Mesothelial cell of epicardium (in vitro differentiated cells): ENCODE measurements at places on chromosomes 16 and 17. TPM values are rescaled to one million over a fixed set of nuclear protein-coding genes. Genes with fewer than 3 reads are reported as not detected.

TBC1D3 gene
- not detected in 3 replicates for total RNA-seq

DNA sequence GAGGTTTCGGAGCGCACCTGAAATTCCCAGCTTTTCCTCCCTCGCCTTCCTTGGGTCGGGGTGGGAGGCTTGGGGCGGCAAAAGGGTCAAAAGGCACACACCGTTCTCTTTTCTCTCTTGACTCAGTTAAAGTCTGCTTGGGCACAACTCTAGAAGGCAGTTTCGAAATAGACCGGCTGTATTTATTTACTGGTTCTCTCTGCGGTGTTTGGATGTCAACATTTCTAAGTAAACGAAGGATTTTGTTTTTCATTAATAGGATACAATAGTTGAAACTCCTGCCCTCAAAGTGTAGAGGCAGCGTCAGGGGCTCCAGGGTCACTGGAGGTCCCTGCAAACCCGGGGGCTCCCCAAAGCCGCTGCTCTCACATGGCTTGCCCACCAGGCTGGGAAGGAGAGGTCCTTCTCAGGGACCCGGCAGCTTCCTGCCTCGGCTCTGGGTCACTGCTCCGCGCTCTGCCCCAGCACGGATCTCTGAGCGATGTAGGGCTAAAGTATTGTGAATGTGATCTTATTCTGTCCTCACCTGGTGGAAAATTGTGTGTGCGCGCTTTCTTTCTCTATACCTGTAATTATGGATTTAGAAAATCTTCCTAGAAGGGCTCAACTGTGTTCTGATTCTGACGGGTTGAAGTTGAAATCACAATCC, 952 bp downstream of the BMERB1 start:
- no peaks in the 10 kb centered on the region for H3K36me3 ChIP-seq
- peaks cover 1% of the 10 kb centered on the region for H3K4me1 ChIP-seq
- peak overlapping the region; percentile 74 for H3K4me3 ChIP-seq
- H3K27ac ChIP-seq: no peak overlapping the region
- H3K27me3 ChIP-seq: peaks cover 64% of the 10 kb centered on the region

DNA sequence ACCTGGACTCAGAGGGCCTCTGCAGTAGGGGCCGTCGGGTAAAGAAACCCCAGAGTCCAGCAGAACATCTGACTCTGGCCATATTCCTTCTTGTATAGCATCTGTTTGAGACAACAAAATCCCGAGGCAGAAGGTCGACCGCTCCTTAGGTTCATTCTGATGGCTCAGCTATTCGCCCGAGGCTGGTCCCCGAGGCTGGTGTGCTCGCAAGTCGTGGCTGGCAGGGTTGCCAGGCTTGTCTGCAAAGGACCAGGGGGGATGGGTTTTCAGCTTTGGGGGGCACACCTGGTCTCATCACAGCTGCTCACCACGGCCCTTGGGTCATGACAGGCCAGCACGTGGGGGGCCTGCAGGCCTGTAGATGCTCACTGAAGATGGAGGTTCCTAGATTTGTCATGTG, 119.1 kb downstream of the BANP start:
- H3K36me3 ChIP-seq: peaks cover 16% of the 10 kb centered on the region
- H3K27ac ChIP-seq: no peak overlapping the region
- DNase-seq: no peak
- H3K4me3 ChIP-seq: no peak overlapping the region

DNA sequence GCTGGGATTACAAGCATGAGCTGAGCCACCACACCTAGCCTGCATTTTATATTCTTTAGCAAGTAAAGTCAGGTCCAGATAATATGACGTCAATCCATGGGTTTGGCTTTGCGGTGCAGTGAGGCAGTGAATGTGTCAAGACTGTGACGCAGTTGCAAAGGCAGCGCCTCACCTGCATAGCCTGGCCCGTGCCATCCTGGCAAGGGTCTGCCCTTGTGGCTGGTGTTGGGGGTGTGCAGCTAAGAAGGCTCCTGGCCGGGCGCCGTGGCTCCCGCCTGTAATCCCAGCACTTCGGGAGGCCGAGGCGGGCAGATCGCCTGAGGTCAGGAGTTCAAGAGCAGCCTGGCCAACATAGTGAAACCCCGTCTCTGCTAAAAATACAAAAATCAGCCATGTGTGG, 7.0 kb downstream of the PDF start:
- H3K27ac ChIP-seq: no peak overlapping the region
- H3K4me1 ChIP-seq: peaks cover 3% of the 10 kb centered on the region
- no peak for DNase-seq
- peaks cover 28% of the 10 kb centered on the region for H3K36me3 ChIP-seq

DNA sequence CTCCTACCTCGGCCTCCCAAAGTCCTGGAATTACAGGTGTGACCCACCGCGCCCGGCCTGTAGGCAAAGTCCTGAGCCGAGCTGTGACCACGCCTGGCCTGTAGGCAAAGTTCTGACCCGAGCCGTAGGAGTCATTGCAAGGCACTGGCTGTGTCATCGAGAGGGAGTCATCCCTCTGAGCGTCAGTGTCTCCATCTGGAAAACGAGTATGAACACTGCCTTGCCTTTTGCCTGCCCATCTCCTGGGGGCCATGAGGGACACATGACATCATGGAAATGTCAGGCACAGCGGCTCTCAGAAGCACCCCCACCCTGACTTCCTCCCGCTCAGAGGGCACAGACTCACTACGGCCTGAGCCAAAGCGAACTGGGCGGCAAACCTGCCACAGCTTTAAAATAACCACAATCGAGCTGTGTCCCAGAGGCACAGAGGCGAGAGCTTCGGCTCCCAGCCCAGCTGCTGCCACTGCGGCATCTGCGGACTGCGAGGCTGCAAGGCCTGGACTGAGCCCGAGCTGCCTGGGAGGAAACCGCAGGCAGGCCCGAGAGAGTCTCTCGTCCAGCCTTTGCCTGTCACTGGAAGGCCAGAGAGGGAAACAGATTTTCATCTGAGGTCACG, 50.8 kb downstream of the RPH3AL start:
- DNase-seq: no peak
- no peak overlapping the region for H3K4me3 ChIP-seq
- H3K27me3 ChIP-seq: no peaks in the 10 kb centered on the region
- H3K4me1 ChIP-seq: peaks cover 16% of the 10 kb centered on the region
- H3K27ac ChIP-seq: peak overlapping the region; percentile 30
- H3K36me3 ChIP-seq: no peaks in the 10 kb centered on the region

GPR142 gene
- 0.18 TPM in 1 of 3 replicates, not detected in the others for total RNA-seq

- no peaks in the 10 kb centered on the region for H3K36me3 ChIP-seq
- peaks cover 36% of the 10 kb centered on the region for H3K4me1 ChIP-seq
- DNase-seq: no peak
- no peak overlapping the region for H3K4me3 ChIP-seq
Observed at GRCh38 chr17:78937561-78937960, 12.4 kb upstream of the TIMP2 start.

- H3K36me3 ChIP-seq: no peaks in the 10 kb centered on the region
- H3K27me3 ChIP-seq: peaks cover 97% of the 10 kb centered on the region
- no peak overlapping the region for H3K27ac ChIP-seq
- no peak for DNase-seq
Observed at GRCh38 chr16:86498155-86498670, 12.1 kb upstream of the FOXF1 start.

GRCh38 chr16:86864586-86864985, 286.2 kb downstream of the FOXL1 start:
- no peak overlapping the region for H3K4me3 ChIP-seq
- peaks cover 14% of the 10 kb centered on the region for H3K4me1 ChIP-seq
- no peak overlapping the region for H3K27ac ChIP-seq
- H3K27me3 ChIP-seq: peaks cover 19% of the 10 kb centered on the region

CCL22 gene
- not detected in 3 replicates for total RNA-seq

DOC2A gene
- total RNA-seq: 5.3 to 6.4 TPM (median 5.7 TPM) in 3 replicates

GRCh38 chr16:75060723-75061122, 55.9 kb downstream of the LDHD start:
- H3K4me3 ChIP-seq: no peak overlapping the region
- H3K27me3 ChIP-seq: no peaks in the 10 kb centered on the region
- peaks cover 59% of the 10 kb centered on the region for H3K4me1 ChIP-seq
- no peak for DNase-seq

GRCh38 chr16:70254965-70255286, 3.2 kb upstream of the EXOSC6 start:
- no peak overlapping the region for H3K27ac ChIP-seq
- peaks cover 28% of the 10 kb centered on the region for H3K36me3 ChIP-seq
- H3K27me3 ChIP-seq: no peaks in the 10 kb centered on the region
- DNase-seq: no peak

DNA sequence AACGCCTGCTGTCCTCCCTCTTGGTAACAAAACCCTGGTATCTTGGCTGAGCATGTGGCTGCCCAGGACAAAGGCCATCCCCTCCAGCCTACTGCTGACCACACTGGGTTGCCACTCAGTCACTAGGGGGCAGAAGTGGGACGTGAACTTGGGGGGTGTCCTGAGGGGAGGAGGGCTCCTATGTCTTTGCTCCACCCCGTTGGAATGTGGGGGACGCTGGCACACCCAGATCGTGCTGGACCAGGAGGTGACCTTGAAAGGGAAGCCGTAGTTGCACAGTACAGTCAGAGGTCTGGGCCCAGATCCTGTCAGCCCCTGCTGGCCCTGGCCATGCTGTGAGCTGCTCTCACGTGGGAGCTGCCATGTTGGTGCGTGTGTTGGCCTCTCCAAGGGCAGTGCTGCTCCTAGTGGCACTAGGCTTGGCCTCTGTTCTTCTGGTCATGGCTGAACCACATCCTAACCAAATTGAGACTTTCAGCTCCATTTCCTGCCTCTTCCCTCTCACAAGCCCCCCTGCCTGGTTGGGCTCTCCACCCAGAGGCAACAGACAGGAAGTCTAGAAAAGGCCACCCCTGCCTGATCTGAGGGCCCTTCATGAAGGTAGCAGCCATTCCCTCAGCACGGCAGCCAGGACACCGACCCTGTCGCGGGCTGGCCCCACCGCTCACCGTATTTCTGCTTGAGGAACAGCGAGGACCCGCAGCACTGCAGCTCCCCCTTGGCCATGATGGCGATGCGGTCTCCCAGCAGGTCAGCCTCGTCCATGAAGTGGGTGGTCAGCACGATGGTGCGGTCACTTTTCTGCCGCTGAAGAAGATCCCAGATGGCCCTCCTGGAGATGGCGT, 29.0 kb upstream of the RNPS1 start:
- no peak overlapping the region for H3K27ac ChIP-seq
- H3K27me3 ChIP-seq: peaks cover 9% of the 10 kb centered on the region
- no peaks in the 10 kb centered on the region for H3K36me3 ChIP-seq
- no peaks in the 10 kb centered on the region for H3K4me1 ChIP-seq
- no peak overlapping the region for H3K4me3 ChIP-seq

- no peak overlapping the region for H3K4me3 ChIP-seq
- no peaks in the 10 kb centered on the region for H3K36me3 ChIP-seq
Observed at GRCh38 chr16:55641430-55642056, 14.2 kb upstream of the SLC6A2 start.

CCDC144A gene
- total RNA-seq: 0.49 to 0.75 TPM (median 0.55 TPM) in 3 replicates

DNA sequence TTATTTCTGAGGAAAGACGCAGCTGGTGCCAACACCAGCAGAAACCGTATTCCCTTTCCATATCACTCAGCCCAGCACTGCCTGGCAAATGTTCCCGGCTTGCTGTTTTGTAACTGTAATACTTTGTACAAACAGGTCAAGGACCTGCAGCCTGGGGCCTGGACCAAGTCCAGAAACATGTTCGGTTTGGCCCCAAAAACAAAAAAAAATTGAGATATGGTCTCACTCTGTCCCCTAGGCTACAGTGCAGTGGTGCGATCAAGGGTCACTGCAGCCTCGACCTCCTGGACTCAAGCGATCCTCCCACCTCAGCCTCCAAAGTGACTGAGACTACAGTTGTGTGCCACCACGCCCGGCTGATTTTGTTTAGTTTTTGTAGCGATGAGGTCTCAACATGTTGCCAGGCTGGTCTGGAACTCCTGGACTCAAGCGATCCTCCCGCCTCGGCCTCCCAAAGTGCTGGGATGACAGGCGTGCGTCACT, 1.2 kb downstream of the HAGH start:
- H3K4me1 ChIP-seq: peaks cover 27% of the 10 kb centered on the region
- peaks cover 2% of the 10 kb centered on the region for H3K36me3 ChIP-seq
- no peak overlapping the region for H3K27ac ChIP-seq
- no peaks in the 10 kb centered on the region for H3K27me3 ChIP-seq
- DNase-seq: no peak

DNA sequence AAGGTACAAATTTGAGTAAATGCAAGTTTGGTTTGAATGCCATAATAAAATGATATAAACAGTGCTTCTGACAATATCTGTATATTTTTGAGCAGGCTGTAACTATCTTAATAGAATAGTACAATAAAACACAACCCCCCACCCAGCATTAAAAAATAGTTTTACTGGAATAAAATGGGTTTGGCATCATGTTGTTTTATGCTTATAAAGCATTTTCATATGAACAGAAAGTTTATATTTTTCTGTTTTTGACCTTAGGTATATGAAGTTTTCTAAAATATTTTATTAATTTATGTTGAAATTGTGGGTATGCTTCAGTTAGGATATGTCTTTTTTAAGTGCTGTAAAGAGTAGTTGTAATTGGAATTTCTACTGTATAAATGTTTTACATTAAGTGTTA, 57.2 kb upstream of the RHBDL3 start:
- peaks cover 16% of the 10 kb centered on the region for H3K4me1 ChIP-seq
- DNase-seq: no peak
- H3K27ac ChIP-seq: no peak overlapping the region
- peaks cover 22% of the 10 kb centered on the region for H3K36me3 ChIP-seq
- no peaks in the 10 kb centered on the region for H3K27me3 ChIP-seq
- H3K4me3 ChIP-seq: no peak overlapping the region

DNA sequence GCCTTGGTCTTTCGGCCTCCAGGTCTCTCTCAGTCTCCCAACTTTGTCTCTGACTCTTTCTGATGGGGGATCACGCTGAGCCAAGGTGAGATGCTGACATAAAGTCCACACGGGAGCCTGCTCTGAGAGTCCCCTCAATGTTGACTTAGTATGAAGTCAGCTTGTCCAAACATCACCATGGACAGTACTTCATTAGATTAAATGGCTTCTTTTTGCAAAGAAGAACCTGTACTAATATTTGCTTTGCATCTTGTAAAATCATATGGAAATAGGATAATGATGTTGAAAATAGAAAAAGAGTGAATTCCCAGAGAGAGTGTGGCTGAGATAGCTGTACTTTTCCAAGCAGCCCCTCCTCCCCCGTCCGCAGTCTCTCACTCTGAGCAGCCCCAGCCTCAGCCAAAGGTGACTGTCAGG, 56.7 kb upstream of the SIAH1 start:
- no peak for DNase-seq
- H3K4me1 ChIP-seq: peaks cover 3% of the 10 kb centered on the region
- no peak overlapping the region for H3K27ac ChIP-seq
- H3K4me3 ChIP-seq: no peak overlapping the region
- H3K27me3 ChIP-seq: peaks cover 7% of the 10 kb centered on the region
